ENCODE measurements at places on chromosomes 1 and 21.

DNA sequence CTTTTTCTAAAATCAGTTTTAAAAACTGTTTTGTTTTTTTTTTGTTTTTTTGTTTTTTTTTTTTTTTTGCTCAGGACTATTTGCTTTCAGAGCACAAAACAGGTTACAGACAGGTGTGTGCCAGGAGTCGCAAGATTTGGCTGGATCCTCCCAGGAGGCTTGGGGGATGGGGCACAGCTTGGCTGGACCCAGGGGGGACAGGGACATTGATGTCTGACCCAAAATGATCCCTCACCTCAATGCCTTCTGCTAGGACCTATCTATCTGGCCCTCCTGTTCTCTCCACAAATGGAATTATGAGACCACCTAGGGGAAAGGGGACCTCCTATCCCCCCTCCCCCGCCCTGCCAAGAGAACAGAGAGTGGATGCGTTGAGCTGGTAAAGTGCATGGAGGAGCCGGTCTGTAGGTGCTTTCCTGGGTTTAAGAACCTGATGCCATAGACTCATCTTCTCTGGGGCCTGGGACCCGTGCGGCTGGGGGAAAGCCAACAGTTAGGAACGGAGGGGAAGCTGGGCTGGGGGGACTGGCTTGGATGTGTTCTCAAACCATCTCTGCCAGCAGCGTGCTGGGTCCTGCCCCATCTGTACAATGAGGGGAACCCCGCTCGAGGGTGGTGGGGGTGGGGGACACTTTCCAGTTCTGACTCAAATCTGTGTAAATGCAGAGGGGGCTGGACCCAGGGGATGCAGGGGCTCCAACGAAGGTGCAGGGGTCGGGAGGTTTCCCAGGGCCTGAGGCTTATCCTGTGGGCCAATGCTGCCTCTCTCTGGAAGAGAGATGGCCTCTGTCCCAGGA, 28.9 kb downstream of the RUNX3 start:
- no peak for DNase-seq

DNA sequence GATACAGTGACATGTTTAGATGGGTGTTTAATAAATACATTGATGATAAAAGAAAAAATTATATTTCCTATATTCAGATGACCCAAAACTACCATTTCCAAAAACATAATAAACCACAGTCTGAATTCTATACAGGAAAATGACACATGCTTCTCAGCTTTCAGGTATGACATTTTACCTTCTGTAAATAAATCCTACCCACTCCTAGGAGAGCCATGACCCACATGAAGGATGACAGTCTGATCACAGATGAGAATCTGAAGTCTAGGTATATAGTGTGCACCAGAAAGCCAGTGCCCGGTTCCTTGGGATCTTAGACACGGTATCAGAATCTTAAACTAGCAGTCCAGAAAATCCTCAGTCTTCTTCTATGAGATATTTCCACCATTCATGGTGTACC, 3.7 kb upstream of the GJA9 start:
- no peak for DNase-seq

GRCh38 chr1:33338440-33339211, 17.7 kb upstream of the A3GALT2 start:
- peak; percentile 91 for DNase-seq

GRCh38 chr1:166858726-166859419, 17.2 kb downstream of the TADA1 start:
- DNase-seq: no peak

DNA sequence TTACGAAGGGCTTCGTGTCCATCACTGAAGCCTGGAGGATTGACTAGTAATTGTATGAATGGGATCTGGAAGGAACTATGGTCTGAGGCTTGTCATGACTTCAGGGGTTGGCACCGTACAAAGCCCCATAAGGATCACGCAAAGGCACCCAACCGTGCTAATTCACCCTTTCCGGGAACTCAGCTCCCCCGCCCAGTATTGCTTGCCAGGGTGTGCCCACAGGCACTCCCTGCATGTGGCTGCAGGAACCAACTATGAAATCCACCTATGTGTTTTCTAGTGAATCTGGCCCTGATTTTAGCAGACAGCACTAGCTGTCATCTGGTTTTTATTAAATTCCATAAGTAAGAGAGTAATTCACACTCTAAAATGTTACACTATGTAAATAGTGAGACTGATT, 139.2 kb downstream of the TM2D1 start:
- no peak for DNase-seq

- no peak for DNase-seq
Observed at GRCh38 chr21:45304476-45304830, 16.8 kb upstream of the POFUT2 start.

- DNase-seq: no peak
Observed at GRCh38 chr1:38558500-38559445, 300.8 kb downstream of the RRAGC start.

- no peak for DNase-seq
Observed at GRCh38 chr1:10906866-10907519, 105.5 kb upstream of the TARDBP start.

DNA sequence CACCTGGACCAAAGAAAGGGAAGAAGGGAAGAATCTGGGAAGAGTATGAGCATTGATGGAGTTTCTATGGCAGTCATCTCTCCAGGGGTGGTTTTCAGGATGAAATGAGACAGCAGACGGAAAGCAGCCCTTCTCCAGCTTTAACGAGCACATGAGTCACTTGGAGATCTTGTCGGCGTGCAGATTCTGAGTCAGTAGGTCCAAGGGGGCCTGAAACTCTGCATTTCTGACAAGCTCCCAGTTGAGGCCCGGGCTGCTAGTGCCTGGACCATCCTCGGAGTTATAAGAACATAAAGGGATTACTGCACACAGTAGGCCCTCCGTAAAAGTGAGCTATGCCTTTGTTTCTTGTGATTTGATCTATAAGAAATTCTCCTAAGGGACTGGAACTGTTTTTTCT, 17.6 kb downstream of the HSPG2 start:
- peak; percentile 52 for DNase-seq

GRCh38 chr1:74245168-74245772, 10.1 kb downstream of the TNNI3K start:
- DNase-seq: no peak

DNA sequence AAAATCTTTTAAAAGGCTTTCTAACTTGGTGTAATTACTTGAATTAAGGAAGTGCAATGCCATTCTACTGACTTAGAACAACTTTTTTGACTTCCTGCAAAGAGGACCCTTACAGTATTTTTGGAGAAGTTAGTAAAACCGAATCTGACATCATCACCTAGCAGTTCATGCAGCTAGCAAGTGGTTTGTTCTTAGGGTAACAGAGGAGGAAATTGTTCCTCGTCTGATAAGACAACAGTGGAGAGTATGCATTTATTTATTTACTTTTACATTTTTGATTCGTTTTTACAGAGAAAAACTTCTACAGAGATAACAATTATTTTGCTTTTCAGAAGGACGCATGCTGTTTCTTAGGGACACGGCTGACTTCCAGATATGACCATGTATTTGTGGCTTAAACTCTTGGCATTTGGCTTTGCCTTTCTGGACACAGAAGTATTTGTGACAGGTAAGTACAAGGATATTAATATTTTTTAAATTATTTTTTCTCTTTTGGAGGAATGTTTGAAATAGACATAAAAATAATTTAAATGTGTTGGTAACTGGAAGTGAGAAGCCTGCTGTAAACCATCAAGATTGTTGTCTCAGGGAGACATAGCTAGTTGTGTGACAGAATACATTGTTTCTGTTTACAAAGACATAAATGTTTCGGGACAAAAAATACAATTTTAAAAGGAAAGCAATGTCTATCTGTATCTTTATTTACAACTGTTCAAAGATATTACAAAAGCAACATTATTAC, at the start of gene PTPRC:
TSS of gene PTPRC (plus strand) at position 147 of the 742 bp plus-strand sequence. CDS start at position 376, 229 bp downstream.
- DNase-seq: peak; percentile 91

GRCh38 chr1:147919896-147920295, 8.3 kb upstream of the GPR89B start:
- no peak for DNase-seq

- no peak for DNase-seq
Observed at GRCh38 chr1:105122041-105122440, 1372.3 kb downstream of the AMY1C start.

GRCh38 chr1:22317920-22318243, 133.8 kb upstream of the ZBTB40 start:
- no peak for DNase-seq

GRCh38 chr1:67679691-67680090, 5.3 kb upstream of the GADD45A start:
- DNase-seq: no peak

DNA sequence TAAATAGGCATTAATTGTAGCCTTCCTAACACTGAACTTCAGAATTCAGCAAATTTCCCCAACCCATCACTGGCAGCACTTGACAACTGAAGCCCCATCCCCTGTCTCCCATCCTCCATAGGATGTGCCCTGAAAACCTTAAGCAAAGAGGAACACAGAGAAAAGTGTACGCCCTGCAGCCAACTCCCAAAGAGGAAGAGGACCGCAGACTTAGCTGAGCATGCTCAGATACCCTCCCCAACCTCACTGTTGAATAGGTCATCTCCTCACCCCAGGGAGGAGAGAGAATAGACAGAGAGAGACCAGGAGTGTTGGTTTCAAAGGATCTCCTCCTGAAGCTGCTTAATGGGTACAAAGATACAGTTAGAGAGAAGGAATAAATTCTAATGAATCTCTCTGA, 50.5 kb downstream of the CD2 start:
- no peak for DNase-seq

DNA sequence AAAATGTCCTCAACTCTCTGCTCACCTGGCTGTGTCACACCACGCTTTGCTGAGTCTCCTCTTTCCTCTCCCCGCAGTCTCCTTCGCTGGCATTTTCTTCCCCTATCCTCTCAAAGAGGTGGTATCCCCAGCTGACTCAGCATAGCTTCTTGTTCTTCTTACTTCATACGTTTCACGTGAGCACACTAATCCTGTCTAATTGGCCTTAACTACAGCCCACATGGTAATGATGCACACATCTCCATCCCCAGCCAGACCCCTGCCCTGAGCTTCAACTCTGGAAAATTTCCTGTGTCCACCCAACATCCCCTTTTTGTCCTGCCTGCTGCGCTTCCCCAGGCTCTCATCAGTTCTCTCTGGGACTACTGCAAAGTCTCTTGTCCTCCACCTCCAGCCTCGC, 169.8 kb downstream of the TTLL7 start:
- no peak for DNase-seq

GRCh38 chr1:111281411-111281810, 9.2 kb upstream of the CHIA start:
- no peak for DNase-seq

DNA sequence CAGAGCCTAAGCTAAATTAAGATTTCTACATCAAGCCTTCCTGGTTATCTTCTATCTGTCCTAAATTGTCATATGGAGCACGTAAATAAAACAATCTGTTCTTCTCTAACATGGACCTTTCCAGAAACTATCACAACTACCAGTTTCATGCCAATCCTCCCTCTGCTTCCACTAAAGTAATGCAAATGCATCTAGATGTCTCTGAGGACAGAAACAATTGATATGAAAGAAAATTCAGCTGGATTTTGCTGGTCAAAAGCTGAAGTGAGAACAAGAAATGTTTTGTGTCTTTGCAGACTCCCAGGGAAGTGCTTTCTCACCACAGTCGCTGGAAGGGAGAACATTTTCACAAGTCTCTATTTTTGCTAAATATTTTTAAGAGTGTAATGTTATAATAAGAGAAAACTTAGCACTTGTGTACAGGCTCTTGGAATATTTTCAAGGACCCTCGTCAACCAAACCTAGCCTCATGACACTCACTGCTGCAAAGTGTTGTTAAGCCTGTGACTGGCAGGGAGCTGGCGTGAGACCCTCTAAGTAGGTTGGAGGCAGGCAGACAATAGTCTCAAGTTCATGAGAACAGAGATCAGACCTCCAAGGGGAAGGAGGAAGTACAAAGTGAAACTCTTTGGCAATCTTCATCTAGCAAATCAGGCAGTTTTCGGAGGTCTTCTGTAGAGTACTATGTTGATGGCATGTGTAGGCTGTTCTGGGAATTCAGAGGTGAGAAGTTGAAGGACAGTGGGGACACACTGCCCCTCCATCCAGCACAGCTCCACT, 38.8 kb downstream of the DNASE2B start:
- DNase-seq: peak; percentile 64

DNA sequence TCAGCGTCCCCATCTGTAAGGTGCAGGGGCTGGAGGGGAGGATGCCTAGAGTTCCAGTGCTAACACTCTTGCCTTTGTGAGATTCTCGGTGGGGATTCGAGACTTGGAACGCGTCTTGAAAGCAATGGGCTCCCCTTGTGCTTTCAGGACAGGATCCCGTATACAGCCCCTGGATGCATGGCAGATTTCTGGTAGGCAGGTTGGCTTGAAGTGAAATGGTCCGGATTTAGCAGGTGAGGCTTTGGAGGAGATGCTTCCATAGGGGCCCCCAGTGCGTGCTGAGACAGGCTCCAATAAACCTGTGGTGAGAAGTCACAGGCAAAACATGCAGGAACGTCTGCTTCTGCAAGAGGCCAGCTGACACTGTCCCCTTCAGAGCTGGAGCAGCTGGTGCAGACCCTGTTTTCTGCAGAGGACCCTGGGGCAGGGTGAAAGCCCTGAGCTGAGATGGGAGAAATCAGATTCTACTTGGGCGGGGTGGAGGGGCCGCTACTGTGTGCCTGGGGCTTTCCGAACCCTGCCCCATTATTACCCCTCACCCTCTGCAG, 270.4 kb downstream of the PTPRU start:
- DNase-seq: no peak

DNA sequence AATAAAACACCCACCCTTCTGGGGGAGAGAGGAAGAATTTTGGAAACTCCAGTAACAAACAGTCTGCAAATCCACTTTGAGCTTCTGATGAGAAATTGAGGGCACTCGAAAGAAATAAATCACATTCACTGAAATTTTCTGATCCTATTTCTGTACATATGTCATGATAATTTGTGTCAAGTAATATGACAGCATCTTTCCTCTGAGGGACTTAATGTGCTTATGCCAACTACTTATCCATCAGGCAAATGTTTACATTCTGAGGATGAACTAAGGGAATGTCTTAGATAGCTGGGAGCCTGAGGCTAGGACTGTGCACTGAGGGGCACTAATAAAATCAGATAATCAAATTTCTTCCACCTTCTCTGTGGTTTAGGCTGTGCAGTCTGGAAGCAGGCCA, 44.5 kb downstream of the TSEN15 start:
- no peak for DNase-seq

GRCh38 chr1:47865881-47866535, 131.2 kb downstream of the TRABD2B start:
- DNase-seq: no peak

DNA sequence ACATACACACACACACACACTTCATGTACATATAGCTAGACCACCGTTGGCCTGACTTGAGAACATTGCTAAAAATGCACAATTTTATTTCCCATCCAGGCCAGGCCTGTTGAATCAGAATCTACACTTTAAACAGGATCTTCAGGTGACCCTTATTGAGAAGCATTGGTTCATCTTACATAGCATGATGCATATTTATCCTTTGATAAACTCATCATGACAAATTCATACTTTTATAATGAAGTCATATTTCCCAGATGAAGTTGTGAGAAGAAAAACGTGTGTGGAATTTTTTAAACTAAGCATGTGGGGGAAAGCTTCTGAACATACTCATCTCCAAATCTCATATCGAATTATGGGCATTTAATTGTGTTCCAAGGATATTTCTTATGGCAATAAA, 877.7 kb downstream of the MRPL39 start:
- no peak for DNase-seq

- DNase-seq: no peak
Observed at GRCh38 chr1:109050228-109050995, 8.5 kb upstream of the WDR47 start.

GRCh38 chr1:234326497-234327366, 46.5 kb upstream of the COA6 start:
- DNase-seq: peak; percentile 66
